Ovary (tissue), 10 donors: ENCODE measurements at places on chromosomes 5 and 9. TPM values are rescaled to one million over a fixed set of nuclear protein-coding genes. Genes with fewer than 3 reads are reported as not detected.

GRCh38 chr5:127909066-127909465 lies 174.5 kb upstream of the SLC12A2 start:
- no peaks in the 10 kb centered on the region for H3K27me3 ChIP-seq
- DNase-seq, result no peak

GRCh38 chr5:23433534-23434315 lies 73.7 kb upstream of the PRDM9 start:
- no peaks in the 10 kb centered on the region for H3K36me3 ChIP-seq
- no peak overlapping the region for H3K4me3 ChIP-seq
- DNase-seq, result no peak
- no peaks in the 10 kb centered on the region for H3K4me1 ChIP-seq
- no peaks in the 10 kb centered on the region for H3K27me3 ChIP-seq
- H3K27ac ChIP-seq, result no peak overlapping the region

DNA sequence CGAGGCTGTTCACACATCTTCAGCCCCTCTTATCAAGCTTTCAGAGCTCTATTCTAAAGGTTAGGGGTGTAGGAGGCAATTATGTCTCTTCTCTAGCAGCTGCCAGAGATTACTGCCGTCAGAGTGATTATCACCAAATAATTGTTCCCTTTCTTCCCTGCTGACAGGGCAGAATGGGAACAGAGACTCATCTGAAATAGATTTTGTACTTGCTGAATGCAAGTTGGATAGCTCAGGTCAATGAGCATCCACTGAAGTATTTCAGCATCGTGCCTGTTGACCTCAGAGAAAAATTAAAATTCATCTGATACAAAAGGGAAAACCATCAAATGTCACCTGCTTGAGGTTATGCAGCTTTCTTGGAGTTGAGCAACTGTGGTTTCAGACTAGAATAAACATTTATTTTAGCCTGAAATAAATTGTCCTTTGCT lies 213.7 kb upstream of the MAP3K1 start:
- H3K4me3 ChIP-seq, result no peak overlapping the region
- no peaks in the 10 kb centered on the region for H3K27me3 ChIP-seq
- no peaks in the 10 kb centered on the region for H3K4me1 ChIP-seq
- no peak overlapping the region for H3K27ac ChIP-seq

- no peak overlapping the region for H3K27ac ChIP-seq
- no peaks in the 10 kb centered on the region for H3K36me3 ChIP-seq
- H3K4me3 ChIP-seq, result no peak overlapping the region
Observed at GRCh38 chr5:107129051-107129450, 541.7 kb downstream of the EFNA5 start.

- H3K27ac ChIP-seq, result no peak overlapping the region
- no peak overlapping the region for H3K4me3 ChIP-seq
- H3K27me3 ChIP-seq, result no peaks in the 10 kb centered on the region
- DNase-seq, result no peak
Observed at GRCh38 chr5:8825139-8825757, 720.6 kb downstream of the SEMA5A start.

The GAPVD1 gene
- 53.7 TPM for total RNA-seq
